EH (cell line): ENCODE measurements at places on chromosomes 4 and X.

- DNase-seq = peak; percentile 98
These were observed 7.8 kb downstream of the RBM47 start for GRCh38 chr4:40621592-40622512.

- DNase-seq = no peak
These were observed 54.1 kb downstream of the RPS6KA3 start for GRCh38 chrX:20212486-20213089.

- DNase-seq = peak; percentile 40
These were observed 243.8 kb upstream of the JADE1 start for GRCh38 chr4:128565565-128566186.

DNA sequence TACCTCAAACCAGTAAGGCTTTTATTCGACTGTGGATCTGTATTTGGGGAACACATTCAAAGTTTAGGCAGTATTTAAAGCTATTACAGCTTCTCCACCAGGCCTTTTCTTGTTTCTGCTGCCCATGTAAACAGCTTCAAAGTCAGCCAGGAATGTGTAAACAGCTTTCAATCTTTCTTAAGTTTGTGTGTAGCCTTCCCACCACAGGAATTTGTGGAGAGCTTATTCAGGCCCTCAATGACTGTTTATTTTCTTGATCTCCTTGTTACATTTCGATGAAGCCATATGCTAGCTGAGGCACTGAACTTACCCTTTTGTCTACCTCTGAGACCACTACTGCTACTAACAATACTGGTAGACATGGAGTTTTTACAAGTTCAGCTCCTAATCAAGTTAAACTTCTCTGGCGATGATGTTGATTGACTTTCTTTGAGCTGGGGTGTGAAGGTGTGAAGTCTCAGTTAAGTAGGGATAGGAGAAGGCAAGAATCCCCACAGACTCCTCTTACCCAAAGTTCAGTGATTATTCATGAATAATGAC lies 72.6 kb downstream of the NWD2 start:
- DNase-seq = no peak

DNA sequence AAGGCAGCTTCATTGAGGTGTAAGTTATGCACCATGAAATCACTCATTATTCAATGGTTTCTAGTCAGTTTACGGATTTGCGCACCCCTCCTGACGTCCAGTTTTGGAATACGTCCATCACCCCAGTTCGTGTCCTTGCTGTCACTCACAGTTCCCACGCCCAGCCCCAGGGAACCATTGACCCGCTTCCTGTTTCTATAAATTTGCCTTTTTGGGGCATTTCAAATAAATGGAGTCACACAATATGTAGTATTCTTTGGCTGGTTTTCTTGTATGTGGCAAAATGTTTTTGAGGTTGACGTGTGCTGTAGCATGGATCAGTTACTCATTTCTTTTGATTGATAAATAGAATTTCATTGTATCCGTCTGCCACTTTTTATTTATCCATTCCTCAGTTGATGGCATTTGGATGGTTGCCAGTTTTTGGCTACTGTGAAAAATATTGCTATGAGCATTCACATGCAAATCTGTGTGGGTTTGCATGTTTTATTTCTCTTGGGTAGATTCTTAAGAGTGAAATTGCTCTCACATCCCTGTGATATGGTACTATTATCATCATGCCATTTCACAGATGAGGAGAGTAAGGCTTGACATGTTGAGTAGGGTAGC lies 18.4 kb upstream of the SORCS2 start:
- DNase-seq = no peak

- DNase-seq = no peak
These were observed 100.7 kb upstream of the ZDHHC15 start for GRCh38 chrX:75623535-75623934.

DNA sequence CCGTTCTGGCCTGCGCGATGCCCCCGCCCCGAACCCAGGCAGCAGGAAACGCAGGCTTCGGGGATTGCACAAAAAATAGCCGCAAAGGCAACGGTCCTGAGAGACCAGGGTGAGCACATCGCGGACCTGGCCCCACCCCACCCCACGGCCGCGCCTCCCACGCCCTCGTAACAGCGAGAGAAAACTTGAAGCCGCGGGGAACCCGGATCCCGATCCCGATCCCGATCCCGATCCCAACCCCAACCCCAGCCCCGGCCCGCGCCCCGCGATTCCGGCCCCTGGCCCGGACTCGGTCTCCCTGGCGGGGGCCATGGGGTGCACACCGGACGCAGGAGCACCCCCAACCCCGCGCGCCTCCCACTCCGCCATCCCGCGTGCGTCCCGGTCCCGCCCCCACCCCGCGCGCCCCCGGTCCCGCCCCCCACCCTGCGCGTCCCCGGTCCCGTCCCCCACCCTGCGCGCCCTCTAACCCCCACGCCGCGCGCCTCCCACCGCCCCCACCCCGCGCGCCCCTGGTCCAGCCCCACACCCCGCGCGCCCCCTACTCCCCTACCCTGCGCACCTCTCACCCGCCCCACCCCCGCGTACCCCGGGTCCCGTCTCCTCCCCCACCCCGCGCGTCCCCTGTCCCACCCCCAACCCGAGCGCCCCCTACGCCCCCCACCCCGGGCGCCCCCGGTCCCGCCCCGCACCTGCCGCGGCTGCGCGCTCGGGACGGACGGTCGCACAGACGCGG lies 29.0 kb downstream of the NOP14 start:
- DNase-seq = peak; percentile 56

GRCh38 chrX:128929271-128930057 lies 593.8 kb downstream of the SMARCA1 start:
- no peak for DNase-seq

GRCh38 chr4:22463179-22463578 lies 52.7 kb downstream of the ADGRA3 start:
- DNase-seq = no peak

DNA sequence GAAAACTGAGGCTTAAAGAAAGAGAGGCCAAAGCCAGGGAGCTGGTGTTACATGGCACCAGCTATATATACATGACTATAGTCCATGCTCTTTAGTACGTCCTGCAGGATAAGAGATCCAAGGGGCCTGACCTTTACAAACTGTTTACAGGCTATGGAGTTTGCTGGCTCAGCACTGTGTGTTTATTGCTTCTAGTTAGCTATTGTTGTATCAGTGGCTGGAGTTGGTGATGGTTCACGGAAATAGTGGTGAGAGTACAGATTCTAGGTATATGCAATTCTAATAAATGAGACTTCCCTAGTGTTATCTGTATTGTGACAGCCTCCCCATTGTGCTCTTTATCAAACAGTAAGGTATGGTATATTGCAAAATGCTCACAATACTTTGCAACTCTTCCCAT lies 46.5 kb downstream of the REPS2 start:
- no peak for DNase-seq
